Cortex of kidney (tissue), 1 donor: ENCODE measurements at places on chromosomes 7 and 10.

DNA sequence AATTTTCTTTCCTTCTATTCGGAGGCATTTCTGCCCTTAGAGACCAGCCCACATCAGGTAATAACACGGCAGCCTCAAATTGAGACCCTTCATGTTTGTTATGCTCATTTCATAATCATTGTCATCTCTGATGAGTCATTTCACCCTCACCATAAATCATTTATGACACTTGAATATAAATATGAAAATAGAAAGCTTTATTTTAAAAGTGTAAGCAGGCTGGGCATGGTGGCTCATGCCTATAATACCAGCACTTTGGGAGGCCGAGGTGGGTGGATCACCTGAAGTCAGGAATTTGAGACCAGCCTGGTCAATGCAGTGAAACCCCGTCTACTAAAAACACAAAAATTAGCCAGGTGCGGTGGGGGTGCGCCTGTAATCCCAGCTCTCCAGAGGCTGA is 57.4 kb upstream of the EGFR start:
- DNase-seq: no peak

DNA sequence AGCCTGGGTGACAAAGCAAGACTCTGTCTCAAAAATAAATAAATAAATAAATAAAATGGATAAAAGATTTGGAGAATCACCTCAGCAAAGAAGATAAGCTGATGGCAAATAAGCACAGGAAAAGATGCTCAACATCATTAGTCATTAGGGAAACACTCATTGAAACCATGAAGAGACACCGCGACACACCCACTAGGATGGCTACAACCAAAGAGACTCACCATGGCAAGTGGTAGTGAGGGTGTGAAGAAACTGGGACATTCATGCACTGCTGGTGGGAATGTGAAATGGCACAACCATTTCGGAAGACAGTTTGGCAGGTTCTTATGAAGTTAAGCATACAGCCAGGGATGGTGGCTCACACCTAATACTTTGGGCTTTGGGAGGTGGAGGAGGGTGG is 37.8 kb upstream of the FXYD4 start:
- DNase-seq: no peak

DNA sequence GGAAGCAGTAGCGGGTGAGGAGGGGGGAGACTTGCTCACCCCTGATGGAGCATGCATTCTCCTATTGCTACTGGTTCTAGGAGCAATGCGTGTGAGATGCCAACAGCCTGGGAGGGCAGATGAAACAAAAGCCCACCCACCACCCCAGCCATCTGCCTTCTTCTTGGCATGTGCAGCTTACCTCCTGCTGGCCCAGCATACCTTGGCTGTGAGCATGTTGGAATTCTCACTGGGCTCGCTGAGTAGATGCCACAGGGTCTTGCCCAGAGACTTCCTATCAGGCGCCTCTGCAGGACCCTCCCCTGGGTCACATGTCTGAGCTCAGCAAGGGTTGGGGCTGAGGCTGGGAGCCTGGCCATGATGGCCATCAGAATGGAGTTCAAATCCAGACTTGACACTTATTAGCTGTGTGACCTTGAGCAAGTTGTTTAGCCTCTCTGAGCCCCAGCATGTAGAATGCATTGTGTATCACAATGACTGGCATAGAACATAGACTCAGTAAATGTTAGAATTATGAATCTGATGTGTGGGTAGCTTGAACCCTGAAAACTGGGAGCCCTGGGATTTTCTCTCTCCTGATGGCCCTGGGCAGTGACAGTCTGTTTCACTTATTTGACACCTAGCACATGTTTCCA is 38.2 kb downstream of the CDH23 start:
- no peak for DNase-seq

DNA sequence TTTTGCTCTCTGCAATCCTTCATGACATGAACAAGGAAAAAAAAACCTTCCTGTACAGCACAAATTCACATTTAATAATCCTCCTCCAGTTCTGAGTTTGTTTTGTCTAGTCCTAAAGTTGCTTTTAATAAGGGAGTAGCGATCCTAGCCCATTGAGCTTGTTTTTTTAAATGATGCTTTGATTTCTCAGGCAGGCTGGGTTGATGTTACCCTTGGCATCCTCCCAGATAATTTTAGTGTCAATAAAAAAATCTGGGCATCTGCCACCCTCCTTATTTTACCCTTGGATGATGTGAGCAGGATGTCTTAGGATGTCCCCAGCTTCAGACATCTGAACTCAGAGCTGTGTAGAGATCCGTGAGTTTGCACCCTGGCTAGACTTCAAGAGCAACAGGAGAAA is 33.9 kb upstream of the PROSER2 start:
- no peak for DNase-seq

DNA sequence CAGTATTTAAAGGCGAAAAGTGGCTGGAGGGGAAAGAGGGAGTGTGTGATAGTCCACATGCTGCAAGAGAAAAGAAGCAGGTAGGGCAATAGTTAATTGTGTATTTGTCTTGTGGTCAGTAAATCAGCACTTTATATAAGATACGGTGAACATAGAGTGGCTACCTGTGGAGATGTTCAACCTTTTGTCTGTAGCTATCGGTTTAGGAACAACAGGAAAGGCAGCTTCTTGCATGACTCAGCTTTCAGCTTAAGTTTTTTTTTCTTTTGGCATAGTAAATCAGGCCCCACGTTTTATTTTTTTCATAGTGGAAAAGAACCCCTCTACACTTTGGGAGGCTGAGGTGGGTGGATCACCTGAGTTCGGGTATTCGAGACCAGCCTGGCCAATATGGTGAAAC is 14.2 kb upstream of the MTPN start:
- no peak for DNase-seq

DNA sequence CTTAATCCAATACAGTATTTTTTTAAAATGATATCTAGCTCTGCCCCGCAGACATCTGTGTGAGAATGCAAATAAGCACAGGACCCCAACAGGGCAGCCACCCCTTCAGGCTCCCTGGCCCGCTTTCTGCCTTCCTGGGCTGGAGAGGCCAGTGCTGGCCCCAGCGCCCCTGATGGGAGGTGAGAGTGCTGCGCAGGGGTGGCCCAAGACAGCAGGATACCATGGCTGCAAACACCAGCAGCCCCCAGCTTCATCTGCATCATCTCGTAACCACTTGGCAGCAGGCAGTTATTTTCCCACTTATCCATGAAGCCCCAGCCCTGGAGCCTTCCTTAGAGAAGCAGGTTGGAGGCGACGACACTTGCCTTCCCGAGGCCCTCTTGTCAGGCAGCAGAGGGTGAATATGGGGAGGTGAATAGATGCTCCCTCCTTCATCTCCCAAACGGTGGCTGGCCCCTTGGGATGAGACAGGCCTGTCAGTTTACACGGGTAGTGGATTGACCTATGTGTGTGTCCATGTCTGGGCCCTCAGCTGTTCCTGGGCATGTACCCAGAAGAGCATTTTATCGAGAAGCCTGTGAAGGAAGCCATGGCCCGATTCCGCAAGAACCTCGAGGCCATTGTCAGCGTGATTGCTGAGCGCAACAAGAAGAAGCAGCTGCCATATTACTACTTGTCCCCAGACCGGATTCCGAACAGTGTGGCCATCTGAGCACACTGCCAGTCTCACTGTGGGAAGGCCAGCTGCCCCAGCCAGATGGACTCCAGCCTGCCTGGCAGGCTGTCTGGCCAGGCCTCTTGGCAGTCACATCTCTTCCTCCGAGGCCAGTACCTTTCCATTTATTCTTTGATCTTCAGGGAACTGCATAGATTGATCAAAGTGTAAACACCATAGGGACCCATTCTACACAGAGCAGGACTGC is 71.2 kb downstream of the ALOX5 start:
- DNase-seq: no peak

DNA sequence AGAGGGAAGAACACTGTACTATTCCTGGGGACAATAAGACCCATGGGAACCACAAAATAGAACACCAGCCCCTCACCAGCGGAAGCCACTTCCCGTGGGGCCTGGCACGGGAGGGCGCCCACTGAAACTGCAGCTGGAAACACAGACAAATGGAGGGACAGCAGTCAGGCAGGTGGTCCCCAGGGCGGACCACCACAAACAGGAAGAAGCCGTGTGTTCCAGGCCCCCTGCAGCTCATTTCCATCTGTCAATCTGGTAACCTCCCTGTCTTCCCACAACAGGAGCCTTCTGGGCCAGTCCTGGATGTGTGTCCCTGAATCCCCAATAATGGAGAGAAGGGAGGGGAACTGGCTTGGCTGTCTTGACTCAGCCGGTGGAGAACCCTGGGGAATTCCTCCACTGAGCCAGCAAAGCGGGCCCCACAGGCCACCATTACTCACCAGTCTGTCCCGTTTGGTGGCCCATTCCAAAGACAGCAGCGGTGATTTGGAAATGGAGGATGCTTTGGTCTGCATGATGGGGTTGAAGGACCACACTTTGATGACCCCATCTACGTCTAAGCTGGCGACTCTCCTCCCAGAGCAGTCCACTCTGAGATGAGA is 16.7 kb downstream of the WDR91 start:
- DNase-seq: no peak

- DNase-seq: no peak
These were observed 66.3 kb downstream of the SND1 start for GRCh38 chr7:127718340-127718679.

- no peak for DNase-seq
These were observed 408.0 kb downstream of the HGF start for GRCh38 chr7:81361769-81362312.

DNA sequence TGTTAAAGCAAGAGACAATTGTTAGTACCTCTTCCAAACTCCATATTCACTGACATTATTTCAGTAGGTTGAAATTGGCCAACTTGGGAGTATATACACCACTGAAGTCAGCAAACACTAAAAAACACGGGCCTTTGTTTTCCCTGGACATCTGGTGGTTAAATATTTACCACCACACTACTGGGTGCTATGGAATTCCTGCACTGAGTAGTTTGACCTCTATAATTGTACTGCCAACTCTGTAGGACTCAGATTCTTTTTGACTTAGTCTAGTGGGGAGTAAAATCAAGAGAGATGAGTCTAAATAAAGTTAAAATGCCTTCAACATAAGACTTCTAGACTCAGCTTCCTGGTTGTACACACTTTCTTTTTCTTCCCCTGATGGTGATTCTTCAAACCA is 41.3 kb upstream of the TES start:
- no peak for DNase-seq

- DNase-seq: no peak
These were observed 32.7 kb upstream of the TRIM8 start for GRCh38 chr10:102611514-102612087.

DNA sequence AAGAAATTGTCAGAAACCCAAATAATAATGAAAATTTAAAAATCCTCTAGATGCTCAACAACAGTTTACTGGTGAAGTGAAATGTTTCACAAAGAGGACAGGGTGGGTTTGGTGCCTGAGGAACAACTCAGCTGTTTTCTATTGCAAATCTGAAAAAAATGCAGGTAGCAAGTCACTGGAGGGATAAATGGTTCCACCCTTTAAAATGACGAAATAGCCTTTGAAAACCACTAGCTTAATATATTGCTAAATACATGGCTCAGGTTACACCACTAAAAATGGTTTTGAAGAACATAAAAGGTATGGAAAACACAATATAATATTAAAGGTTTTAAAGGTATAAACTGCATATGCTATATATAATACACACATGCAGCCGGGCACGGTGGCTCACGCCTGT is 69.5 kb downstream of the LMBR1 start:
- DNase-seq: no peak

DNA sequence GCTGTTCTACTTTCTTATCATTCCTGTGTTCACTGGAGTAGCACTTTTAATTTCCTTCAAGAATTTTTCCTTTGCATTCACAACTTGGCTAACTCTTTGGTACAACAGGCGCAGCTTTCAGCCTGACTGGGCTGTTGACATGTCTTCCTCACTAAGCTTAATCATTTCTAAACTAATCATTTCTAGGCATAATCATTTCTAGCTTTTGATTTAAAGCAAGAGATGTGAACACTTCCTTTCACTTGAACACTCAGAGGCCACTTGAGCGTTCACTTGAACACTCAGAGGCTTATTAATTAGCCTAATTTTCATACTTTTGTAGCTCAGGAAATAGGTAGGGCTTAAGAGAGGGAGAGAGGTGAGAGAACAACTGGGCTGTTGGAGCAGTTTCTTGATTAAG is 15.9 kb downstream of the C10orf90 start:
- DNase-seq: no peak

GRCh38 chr7:25860275-25861163 is 291.5 kb upstream of the NFE2L3 start:
- DNase-seq: no peak
